Epithelial cell of proximal tubule (primary cell): ENCODE measurements at places on chromosomes 11 and 22. TPM values are rescaled to one million over a fixed set of nuclear protein-coding genes. Genes with fewer than 3 reads are reported as not detected.

TAGLN gene
- total RNA-seq, result 470 and 583 TPM in 2 replicates

ME3 gene
- total RNA-seq, result 25.0 and 35.2 TPM in 2 replicates

DNA sequence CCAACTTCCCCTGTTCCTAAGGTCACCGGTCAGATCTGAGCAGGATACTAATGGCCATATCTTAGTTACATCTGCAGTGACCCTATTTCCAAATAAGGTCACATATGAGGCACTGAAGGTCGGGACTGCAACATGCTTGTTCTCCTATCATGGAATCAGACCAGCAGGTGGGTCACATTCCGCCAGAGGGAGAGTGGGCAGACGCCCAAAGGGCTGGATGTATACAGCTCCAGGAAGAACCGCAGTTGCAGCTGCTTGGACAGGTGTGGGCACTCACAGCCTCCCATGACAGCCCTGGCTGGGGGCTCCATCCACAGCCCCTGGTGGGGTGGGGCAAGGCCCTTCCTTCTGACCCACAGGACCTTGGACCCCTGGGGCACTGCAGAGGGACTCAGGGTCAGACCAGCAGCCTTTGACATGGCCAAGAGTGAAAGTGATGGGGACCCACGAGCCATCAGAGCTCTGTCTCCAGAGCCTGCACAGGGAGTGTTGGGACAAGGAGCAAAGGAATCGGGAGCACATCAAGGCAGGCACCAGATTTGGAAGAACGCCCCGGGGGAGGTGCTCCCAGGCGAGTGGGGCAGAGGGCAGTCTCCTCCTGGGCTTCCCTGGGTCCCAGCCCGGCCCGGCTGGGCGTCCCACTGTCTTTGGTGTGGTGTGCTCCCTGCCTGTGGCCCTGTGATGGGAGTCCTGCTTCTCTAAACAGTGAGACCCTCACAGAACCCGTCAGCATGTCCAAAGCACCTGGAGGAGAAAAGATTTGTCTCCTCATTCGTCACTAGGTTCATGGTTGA, 13.3 kb upstream of the CD81 start:
- no peak for DNase-seq

DNA sequence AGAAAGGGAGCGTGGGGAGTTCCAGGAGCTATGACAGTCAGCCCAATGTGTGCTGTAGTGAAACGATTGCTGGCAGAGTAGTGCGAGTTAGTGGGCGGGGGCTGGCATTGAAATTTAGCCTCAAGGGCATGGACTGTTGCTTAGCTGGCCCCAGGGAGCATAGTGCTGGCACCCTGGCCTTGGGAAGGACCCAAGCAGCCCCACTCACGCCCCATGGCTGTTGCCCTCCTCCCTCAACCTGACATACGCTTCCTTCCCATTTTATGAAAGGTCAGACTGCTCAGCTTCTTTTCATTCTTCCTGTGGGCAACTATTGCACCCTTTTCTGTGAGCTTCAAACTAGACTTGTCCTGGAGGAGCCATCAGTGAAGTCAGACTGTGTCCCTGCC, 52.0 kb upstream of the SUSD2 start:
- DNase-seq, result no peak

GRCh38 chr11:100010393-100010792, 676.7 kb upstream of the ARHGAP42 start:
- no peak for DNase-seq

DNA sequence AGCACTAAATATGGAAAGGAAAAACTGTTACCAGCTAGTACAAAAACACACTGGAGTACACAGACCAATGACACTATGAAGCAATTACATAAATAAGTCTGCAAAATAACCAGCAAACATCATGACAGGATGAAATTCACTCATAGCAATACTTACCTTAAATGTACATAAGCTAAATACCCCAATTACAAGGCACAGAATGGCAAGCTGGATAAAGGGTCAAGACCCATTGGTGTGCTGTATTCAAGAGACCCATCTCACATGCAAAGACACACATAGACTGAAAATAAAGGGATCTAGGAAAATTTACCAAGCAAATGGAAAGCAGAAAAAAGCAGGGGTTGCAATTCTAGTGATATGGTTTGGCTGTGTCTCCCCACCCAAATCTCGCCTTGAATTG, 44.0 kb upstream of the CALCA start:
- no peak for DNase-seq

CHADL gene
- total RNA-seq, result 0.87 and 1.3 TPM in 2 replicates

DNA sequence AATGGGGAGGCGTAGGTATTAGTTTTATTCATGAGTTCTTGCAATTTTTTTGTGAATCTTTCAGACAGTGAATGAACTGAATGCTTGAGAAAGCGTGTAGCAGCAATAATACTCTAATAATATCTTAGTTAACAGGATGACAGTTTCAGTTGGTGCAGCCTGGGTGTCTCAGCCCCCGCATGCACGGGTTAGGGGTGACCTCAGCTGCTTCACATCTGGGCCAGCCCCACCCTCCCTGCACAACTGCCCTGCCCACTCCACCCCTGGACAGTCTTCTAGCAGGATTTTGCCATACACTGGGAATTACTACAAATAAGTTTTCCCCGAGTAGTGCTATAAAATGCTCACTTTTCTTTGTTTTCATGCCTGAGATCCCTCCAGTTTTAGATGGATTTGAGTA, 83.2 kb downstream of the ST3GAL4 start:
- no peak for DNase-seq

- DNase-seq, result no peak
These were observed 5.0 kb downstream of the PRDM11 start for GRCh38 chr11:45151362-45151982.

DNA sequence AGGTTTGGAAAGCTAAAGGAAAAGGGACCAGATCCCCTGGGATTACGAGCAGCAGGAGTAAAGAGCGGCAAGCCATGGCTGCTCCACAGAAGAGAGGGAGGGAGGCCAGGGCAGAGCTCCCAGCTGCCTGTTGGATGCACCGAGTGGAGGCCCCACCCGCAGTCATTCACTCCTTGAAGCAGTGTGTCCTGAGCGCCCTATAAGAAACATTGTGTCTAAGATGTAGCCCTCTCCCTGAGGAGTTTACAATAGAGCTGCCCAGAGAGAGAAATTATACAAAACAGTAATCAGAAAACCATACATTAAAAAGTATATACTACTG, 54.7 kb upstream of the CSNK2A3 start:
- DNase-seq, result no peak

MYO7A gene
- 0.23 and 0.29 TPM in 2 replicates for total RNA-seq

TUBA8 gene
- total RNA-seq, result 0.22 TPM in 1 of 2 replicates, not detected in the other

GRCh38 chr11:119262668-119263351, 54.1 kb downstream of the MCAM start:
- no peak for DNase-seq

MN1 gene
- 0.06 and 2.1 TPM in 2 replicates for total RNA-seq

DNA sequence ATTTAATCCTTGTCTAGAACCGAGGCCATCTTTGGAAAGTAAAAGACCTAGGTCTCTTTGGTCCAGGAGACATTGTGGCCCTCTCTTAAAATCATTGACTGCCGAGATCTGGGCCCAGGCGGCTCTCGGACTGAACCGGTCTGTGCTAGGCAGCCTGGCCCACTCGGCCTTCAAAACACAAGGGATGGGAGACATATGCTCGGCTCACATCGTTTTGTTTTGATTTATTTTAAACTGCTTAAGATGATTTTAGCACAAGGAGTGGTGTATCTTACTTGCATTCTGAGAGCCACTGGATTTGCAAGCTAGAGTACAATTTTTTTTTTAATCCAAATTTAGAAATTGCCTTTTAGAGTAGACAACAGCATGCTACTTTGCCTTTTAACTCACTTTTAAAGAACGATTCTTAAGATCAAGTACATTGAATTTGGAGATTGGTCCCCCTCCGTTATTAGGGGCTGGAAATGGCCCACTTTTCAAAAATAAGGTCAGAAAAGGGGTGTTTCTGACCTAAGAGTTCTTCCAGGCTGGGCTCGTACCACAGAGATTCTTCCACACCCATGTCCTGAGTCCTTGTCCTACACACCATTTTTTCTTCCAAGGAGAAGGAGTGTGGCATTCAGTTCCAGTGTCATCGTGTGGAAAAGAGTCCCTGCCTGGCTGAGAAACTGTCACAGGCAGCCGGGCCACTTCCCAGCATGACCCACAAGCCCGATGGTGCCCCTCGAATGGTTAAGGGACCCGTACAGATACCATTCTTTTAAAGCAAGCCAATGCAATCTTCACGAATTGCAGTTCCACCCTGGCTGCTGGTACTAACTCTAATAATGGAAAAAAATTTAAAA, 80.5 kb upstream of the WNT7B start:
- no peak for DNase-seq

SLC25A18 gene
- not detected in 2 replicates for total RNA-seq

DNA sequence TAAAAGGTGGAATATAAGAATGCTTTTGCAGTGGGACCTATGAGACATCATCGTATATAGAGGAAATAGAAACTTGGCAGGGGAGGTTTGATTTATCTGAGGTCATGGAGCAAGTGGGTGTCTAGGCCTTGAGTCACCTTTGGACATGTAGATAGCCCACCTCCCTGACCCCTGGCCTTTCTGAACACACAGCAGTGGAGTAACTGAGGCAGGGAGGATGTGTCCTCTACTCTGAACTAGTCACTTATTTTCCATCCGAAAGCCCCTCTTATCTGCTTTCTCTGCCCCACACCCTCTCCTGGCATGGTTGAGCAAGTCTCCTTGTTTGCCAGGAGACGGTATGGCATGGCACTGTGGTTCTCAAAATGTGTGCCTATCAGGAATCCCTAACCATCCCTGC, 7.9 kb downstream of the CD82 start:
- DNase-seq, result no peak

MFRP gene
- not detected in 2 replicates for total RNA-seq

- DNase-seq, result no peak
These were observed 35.3 kb upstream of the FCHSD2 start for GRCh38 chr11:73177380-73177777.

GRCh38 chr11:32039149-32039548, 51.7 kb upstream of the RCN1 start:
- DNase-seq, result no peak

DNA sequence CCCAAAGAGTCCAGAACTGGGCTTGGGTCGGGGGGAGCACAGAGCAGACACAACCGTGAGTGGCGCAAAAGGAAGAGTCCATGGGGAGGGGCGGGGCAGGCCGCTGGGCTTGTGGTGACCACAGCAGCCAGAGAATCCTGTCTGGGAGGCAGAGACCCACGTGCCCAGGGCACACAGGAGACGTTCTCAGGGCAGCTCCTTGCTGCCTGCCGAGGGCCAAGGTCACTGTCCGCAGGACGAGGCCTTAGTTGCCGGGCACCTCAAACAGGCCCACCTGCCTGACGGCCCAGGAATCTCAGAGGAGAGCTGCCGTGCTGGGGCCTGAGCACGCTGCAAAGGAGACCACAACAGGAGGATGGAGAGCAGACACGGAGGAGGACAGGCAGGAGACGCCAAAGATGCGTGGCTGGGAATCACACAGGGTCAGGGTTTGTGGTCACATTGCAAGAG, 87.8 kb downstream of the MYEOV start:
- DNase-seq, result no peak

GRCh38 chr11:58597486-58598144, 18.8 kb downstream of the ZFP91 start:
- no peak for DNase-seq
